Posterior cingulate gyrus (tissue), 11 donors: ENCODE measurements at places on chromosomes 6 and 20.

DNA sequence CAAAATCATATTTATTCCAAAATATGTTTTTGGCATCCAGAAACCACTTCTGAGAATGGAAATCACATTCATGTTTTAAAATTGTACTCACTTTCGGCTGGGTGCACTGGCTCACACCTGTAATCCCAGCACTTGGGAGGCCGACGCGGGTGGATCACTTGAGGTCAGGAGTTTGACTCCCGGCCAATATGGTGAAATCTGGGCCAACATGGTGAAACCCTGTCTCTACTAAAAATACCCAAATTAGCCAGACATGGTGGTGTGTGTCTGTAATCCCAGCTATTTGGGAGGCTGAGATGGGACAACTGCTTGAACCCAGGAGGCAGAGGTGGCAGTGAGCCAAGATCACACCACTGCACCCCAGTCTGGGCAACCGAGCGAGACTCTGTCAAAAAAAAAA lies 580.7 kb downstream of the MAFB start:
- DNase-seq = peak; percentile 58

DNA sequence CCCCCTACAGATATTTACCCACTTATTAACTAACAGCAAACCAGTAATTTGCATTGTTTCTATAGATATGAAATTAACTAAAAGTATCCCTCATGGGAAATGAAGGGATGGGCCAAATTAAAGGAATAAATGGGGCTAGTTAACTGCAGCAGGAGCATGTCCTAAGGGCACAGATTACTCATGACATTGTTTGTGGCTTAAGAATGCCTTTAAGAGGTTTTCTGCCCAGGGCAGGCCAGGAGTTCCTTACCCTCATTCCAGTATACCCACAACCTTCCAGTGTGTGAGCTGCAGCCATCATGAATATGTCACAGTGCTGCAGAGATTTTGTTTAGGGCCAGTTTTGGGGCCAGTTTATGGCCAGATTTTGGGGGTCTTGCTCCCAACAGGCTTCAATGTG lies 1101.9 kb downstream of the PRIM2 start:
- no peak for DNase-seq

DNA sequence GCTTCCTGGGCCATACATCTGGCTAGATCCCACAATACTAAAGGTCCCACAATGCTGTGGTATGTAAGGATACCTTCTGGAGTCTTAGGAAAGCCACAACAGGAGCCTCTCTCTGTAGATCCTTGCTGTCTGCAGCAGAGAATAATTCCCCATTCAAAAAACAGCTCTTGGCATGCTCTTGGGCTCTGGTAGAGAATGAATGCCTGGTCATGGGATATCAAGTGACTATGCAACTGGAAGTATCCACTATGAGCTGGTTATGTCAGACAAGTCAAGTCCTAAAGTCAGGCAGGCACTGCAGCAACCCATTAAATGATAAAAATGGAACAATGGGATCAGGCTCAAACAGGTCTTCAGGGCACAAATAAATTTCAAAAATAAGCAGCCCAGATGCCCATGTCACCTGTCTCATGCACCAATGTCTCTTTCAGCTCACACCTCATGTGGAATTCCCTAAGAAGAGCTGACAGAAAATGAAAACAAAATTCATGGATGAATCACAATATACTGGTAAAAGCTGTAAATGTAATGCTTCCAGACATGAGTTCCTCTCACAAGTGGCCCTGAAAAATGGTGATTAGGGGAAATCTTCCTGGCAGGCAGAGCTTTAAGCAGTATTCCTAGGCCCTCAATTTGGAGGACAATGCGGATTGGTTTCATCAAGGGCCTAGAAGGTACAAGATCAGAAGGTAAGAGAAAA lies 4.3 kb downstream of the AK9 start:
- DNase-seq = no peak

DNA sequence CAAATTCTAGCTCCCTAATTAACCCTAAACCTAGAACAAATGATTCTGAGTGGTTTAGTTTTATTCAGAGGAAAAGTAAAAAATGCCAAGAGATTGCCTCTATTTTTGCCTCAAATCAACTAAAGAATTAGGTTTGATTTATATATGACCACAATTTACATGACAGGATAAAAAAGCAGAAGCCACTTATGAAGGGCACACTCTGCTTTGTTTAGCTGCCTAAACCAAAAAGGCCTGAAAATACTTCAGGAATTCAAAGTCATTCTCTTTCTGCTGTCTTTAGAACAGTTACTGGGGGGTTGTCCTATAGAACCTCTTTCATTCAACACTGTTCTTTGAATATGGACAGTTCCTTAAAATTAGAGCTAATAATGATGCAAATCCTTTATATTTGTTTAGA lies 5.3 kb downstream of the FBXO5 start:
- no peak for DNase-seq

DNA sequence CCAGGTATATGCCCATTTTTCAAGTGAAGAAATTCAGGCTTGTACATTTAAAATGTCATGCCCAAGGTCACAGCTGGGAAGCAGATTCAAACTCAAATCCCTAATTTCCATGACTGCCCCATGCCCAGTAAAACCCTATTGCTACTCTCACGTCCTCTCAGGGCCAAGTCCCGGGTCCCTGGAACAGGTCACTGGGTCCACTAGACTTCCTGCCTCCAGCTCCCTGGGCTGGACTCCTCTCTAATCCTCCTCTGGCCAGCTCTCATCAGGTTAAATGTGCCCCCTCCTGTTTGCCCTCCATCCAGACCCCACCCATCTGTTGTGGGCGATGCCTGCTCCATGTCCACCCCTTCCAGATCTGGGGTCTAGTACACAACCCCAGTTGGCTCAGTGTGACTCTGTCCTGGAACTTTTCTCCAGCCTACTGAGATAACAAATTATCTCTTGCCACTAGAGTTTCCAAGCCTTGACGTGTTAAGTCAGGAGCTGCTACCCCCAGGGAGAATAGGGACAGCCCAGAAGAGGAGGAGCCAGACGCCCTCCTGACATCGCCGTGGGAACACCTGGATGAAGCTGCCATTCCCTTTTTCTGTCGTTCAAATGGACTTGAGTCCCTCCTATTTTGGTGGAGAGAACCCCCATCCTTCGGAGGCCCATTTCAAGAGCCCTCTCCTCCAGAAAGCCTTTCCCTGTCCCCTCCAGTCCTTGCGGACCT lies 3.7 kb upstream of the SPDEF start:
- DNase-seq = no peak

GRCh38 chr6:169956580-169956979 lies 205.2 kb downstream of the ERMARD start:
- DNase-seq = no peak

DNA sequence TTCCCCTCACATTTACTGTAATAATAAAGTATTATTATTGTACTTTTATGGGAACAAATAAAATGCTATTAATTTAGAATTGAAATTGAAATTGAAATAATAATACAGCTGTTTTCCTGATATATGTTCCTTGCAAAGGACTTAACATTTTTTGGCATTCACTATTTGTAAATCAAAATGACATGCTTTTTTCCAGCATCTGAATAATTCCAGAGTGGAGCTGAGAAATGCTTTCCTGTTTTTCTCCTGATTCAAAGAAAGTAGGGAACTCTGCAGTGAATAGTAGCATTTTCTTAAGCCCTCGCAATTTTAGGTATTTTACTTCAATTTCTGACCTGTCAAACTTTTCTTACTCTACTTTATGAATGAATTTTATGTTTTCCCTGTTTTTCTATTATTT lies 72.1 kb downstream of the PHACTR2 start:
- no peak for DNase-seq

- DNase-seq = no peak
Observed at GRCh38 chr20:40743141-40743775, 54.2 kb upstream of the MAFB start.

GRCh38 chr20:38726804-38727606 lies 2.7 kb downstream of the SLC32A1 start:
- no peak for DNase-seq

GRCh38 chr6:101662111-101662897 lies 268.8 kb downstream of the GRIK2 start:
- no peak for DNase-seq

GRCh38 chr20:51470907-51471411 lies 71.6 kb downstream of the NFATC2 start:
- DNase-seq = no peak

- DNase-seq = no peak
Observed at GRCh38 chr20:4787069-4787468, 65.4 kb downstream of the PRND start.

DNA sequence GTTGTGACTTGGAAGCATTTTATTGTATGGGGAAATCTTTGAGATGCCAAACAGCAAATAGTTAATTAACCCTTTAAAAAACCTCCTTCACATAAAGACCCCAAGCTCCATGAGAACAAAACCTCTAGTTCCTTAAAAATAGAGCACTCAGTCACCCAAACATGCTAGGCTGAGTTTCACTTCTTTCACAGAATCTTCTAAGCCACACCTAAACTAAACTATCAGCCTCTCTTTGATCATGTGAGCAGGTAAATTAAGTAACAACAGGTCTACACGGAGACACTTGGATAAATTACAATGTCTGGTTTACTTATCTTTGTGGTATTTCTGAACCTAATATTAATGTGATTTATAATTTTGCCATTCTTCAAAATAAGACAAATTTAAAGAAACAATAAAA lies 205.2 kb upstream of the MARCKS start:
- no peak for DNase-seq

DNA sequence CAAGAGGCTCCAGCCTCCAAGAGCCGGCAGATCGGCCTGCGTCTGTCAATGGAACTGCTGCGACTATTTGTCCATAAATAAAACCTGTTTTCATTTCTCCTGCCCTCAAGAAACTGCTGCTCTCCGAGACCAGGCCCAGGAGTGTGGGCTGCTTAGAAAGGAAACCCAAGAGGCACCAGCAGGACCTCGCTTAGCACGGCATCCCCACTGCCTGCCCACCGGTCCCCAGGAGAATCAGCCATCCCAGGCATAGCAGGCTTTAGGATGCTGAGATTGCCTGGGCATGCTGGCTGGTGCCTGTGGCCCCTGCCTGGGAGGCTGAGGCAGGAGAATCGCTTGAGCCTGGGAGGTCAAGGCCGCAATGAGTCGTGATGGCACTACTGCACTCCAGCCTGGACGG lies 17.6 kb downstream of the NTSR1 start:
- peak; percentile 45 for DNase-seq

- no peak for DNase-seq
Observed at GRCh38 chr20:51797357-51798025, 4.8 kb downstream of the SALL4 start.

DNA sequence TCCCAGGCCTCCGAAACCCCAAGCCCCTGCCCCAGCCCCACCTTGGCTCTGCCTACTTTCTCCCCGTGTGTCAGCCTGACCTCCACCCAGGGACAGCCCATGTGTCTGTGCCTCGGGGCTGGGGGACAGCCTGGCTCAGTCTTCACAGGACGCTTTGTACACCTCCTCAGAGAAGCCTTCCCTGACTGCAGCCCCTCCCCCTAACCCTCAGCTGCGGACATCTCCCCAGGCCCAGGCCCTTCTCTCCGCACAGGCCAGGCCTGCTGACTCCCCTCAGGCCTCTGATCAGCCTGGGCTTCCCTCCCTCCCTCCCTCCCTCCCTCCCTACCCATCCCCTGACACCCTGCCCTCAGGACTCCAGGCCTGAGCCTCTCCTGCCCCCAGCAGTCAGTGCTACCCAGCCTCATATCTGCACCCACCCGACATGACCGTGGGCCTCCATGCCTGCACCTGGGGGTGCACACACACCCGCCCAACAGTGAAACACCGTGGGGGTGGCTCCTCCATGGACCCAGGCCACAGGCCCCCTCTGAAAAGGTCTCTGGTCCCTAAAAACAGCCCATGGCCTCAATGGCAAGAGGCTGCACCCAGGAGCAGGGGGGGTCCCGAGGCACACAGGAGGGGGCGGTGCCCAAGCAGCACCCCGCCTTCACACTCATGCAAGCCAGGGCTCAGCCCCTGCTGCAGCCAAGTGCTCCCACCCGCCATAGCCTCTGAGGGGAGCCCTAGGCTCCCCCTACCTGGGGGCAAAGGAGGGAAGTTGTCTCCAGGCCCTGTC lies 12.9 kb downstream of the LAMA5 start:
- no peak for DNase-seq

- DNase-seq = no peak
Observed at GRCh38 chr6:26172608-26172968, 85.4 kb downstream of the HFE start.

DNA sequence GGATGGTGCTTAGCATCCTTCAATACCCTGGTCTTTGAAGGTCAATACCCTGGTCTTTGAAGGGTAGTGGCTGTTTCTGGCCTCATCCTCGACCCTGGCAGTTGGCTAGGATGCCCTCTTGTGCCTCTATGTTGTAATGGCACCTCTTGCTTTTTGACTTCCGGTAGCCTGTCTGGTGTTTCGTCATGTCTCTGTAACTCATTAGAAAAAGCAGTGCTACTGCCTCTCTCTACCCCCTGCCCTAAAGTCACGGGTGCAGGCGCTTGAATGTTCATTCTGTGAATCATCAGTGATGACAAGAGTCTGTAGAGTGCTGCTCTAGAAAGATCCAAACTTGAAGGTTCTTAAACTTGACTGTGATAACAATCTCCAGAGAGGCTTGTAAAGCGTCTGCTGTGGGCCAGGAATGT lies 28.3 kb downstream of the RSPO4 start:
- DNase-seq = no peak

GRCh38 chr6:11632231-11632630 lies 94.7 kb downstream of the TMEM170B start:
- no peak for DNase-seq

GRCh38 chr6:36893976-36894932 lies 8.5 kb downstream of the C6orf89 start:
- DNase-seq = no peak

DNA sequence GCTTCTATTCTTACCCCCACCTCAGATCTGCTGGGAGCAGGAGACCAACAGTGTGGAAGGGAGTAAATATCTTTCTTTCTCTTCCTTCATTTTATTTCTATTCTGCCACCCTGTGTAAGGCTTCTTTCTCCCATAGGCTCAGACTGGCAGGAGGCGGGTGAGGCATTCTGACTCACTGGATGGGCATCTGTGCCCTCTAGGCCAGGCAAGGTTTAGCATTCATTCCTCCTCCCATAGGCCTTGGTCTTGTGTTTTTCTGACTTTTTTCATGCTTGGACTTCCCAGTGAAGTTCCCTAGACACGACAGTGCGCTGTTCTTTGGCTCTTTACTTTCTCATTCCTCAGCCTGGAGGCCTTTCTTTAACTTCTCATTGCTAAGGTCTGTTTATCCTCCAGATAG lies 235.2 kb downstream of the SYNE1 start:
- DNase-seq = no peak

- no peak for DNase-seq
Observed at GRCh38 chr6:160790028-160790792, 88.2 kb downstream of the PLG start.

DNA sequence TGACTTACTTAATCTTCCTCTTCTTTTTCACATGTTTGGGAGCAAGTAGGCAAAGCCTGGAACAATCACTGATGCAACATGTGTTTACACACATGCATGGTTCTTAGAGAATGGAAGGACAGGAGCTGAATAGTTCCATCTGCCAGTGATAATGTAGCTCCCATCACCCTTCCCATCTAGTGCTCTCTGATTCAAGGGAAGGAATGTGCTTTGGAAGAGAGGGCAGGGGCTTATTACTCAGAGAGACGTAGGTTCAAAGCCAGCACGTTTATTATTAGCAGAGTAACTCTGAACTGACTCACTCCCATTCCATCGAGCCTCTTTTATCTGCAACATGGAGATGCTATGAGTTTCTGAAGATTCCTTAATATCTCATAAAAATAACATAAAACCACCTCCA lies 211.9 kb downstream of the GMPR start:
- DNase-seq = no peak

- peak; percentile 82 for DNase-seq
Observed at GRCh38 chr6:43509984-43510826, at the start of gene LRRC73. TSS of gene LRRC73 (minus strand) at chr6:43510346. CDS start at chr6:43509785, 561 bp downstream.

GRCh38 chr6:27782748-27783147 lies 129.4 kb downstream of the OR2B2 start:
- no peak for DNase-seq

- DNase-seq = peak; percentile 35
Observed at GRCh38 chr6:13558718-13559117, 15.7 kb upstream of the SIRT5 start.
